ENCODE measurements at places on chromosomes 3 and 15.
A peak's percentile ranks its signal among the peaks of the same experiment; 100 is the strongest.

DNA sequence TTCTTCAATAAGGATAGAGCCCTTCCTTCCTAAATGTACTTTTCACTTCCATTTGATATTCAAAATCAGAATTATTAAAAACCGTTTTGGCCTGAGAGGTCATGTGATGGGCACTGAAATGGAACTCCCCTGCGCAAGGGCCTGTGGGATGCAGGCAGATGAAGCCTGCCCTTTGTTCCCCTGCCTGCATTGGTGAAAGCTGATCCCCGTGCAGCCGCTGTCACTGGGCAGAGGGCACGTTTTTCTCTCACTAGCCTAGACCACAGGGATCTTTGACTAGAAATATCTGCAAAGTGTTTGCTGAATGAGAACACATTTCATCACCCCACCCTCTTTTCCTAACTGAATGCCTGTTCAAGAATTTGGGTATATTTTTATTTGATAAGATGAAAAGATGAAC lies 74.9 kb downstream of the TIPARP start:
- no peak for DNase-seq
- no peak overlapping the region for H3K27ac ChIP-seq
- no peak overlapping the region for H3K4me3 ChIP-seq
- H3K27me3 ChIP-seq: no peaks in the 10 kb centered on the region
- no peaks in the 10 kb centered on the region for H3K36me3 ChIP-seq

DNA sequence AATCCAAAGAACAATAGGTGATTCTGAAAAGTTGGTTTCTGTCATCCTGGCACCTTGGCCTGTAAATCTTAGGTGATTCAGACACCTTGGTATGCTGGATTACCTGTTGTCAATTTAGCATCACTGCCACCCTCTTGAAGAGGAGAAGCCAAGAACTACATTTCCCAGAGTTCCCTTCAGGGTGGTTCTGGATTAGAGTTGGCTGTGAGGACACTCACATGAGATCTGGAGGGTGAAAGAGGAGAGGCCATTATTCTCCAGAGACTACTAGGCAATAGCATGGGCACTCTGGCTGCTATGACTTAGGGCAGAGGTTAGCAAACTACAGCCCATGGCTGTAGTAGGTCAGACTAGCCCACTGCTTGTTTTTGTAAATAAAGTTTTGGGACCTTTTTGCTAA lies 41.7 kb upstream of the CORO2B start:
- H3K36me3 ChIP-seq: no peaks in the 10 kb centered on the region
- no peak for DNase-seq
- no peak overlapping the region for H3K27ac ChIP-seq
- no peaks in the 10 kb centered on the region for H3K27me3 ChIP-seq

GRCh38 chr3:184730924-184731323 lies 19.1 kb upstream of the MAGEF1 start:
- no peaks in the 10 kb centered on the region for H3K27me3 ChIP-seq
- H3K36me3 ChIP-seq: no peaks in the 10 kb centered on the region
- no peak overlapping the region for H3K4me3 ChIP-seq

DNA sequence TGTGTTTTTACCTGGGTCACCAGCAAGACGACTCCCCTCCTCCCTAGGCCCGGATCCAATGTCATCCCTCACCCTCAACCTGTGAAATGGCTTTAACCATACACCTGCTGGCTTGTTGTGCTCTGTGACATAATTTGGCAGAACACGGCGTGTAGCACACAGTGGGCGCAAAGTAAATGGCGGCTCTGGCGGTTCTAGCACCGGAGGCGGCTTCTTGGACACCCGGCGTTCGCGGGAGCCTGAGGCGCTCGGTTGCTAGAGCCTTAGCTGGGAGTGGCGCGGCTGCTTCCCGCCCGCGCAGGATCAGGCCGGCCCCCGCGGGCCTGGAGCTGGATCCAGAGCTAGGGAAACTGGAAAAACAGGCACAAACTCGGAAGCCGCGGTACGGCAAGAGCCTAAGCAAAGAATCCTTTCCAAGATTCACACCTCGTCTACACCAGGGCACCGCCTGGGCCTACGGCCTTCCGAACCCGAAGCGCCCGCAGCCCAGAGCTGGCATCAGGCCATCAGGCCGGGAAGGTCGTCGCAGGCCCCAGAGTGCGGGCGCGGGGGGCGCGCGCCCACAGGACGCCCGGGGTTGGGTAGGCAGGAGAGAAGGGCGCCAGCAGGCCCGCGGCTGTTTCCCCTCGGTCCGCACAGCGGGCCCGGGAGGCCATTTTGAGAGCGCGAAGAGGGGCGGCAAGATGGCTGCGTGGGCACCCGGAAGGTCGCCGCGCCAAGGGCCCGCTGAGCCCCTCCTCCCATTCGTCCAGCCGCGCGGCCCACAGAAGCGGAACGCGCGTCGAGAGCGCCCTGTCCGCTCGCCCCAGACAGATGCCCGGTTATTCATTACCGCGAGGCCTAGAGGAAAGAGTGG lies 43.9 kb upstream of the POLG start:
- H3K27ac ChIP-seq: no peak overlapping the region
- H3K36me3 ChIP-seq: no peaks in the 10 kb centered on the region
- H3K27me3 ChIP-seq: peaks cover 64% of the 10 kb centered on the region
- peak overlapping the region; percentile 31 for H3K4me3 ChIP-seq

DNA sequence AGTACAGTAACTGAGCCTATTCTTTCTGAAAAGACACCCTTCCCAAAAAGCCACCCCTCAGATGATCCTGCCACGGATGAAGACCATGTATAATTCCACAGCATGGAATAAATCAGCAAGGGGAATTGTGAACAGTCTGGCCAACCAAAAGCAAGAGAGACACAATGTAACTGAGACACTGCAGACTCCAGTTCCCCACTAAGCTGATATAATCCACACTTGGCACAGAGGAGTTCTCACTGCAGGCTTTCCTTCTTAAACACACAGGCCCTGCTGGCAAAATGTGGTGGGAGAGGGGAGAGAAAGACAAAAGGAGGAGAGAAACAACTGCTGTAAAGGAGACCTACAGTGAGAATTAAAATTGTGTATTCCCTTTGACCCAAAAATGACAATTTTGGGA lies 12.7 kb downstream of the GPR156 start:
- H3K27me3 ChIP-seq: no peaks in the 10 kb centered on the region
- no peaks in the 10 kb centered on the region for H3K4me1 ChIP-seq
- DNase-seq: no peak
- H3K4me3 ChIP-seq: no peak overlapping the region
- H3K36me3 ChIP-seq: no peaks in the 10 kb centered on the region
- H3K27ac ChIP-seq: no peak overlapping the region

DNA sequence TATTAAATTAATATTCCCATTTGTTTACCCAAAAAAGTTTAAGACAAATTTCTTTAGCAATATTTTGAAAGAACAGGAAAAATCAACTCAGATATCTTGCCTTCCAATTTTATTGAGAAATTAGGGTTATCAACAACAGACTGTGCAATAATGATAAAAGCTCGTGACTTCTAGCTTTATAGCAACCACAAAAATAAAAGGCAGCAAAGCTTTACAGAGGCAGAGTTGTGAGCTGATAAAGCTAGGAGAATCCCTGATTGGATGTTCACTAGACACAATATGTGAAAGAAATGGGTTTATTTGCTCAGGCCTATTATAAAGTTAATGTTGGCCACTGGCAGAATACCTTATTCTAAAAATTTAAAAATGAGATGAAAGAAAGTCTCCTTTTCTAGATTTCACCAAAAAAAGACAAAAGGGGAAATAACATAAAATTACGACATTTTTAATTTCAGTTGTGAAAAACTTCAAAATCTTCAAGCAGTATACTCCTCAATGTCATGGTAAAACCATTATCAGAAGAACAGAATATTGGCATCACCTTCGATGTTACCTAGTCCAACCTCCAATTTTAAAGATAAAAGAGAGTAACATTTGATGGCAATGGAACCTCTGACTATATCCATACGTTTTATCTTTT lies 2.8 kb downstream of the VPS13C start:
- H3K4me1 ChIP-seq: no peaks in the 10 kb centered on the region
- DNase-seq: no peak
- no peak overlapping the region for H3K4me3 ChIP-seq
- H3K27me3 ChIP-seq: no peaks in the 10 kb centered on the region
- no peak overlapping the region for H3K27ac ChIP-seq
- no peaks in the 10 kb centered on the region for H3K36me3 ChIP-seq

DNA sequence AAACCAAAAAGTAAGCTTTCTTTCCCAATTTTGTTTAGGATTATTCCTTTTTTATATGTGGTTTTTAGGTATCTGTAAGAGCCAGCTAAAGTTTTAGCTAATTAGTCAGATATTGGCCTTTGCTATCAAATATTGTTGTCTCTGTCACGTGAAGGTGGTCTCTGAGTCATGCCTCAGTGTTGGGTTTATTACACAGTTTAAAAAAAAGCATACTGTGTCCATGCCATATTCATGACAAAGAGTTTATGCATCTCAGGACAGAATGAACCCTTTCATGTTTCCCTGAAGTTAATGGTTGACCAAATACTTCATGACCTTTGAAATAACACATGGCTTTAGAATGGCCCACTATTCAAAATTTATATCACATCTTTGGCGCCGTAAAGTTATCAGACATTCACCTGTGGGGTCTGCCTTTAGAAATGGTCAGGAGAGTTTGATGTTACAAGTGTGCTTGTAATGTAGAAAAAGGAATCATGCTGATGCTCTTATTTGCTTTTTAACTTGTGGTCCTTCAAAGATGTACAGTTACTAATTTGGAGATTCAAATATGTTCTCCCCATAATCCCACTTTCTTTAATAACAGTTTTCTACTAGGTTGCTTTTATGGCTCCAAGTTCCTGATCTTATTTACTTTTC lies 101.5 kb downstream of the MYRIP start:
- H3K27me3 ChIP-seq: no peaks in the 10 kb centered on the region
- DNase-seq: no peak
- H3K27ac ChIP-seq: peak overlapping the region; percentile 16

GRCh38 chr3:105837143-105837740 lies 31.6 kb downstream of the CBLB start:
- no peak overlapping the region for H3K4me3 ChIP-seq
- no peaks in the 10 kb centered on the region for H3K36me3 ChIP-seq
- no peak for DNase-seq
- H3K27me3 ChIP-seq: no peaks in the 10 kb centered on the region
- H3K27ac ChIP-seq: no peak overlapping the region
- H3K4me1 ChIP-seq: no peaks in the 10 kb centered on the region

- H3K36me3 ChIP-seq: no peaks in the 10 kb centered on the region
- no peaks in the 10 kb centered on the region for H3K4me1 ChIP-seq
- DNase-seq: peak; percentile 71
- no peak overlapping the region for H3K4me3 ChIP-seq
Observed at GRCh38 chr3:187319699-187320302, 28.3 kb upstream of the MASP1 start.

- no peak overlapping the region for H3K4me3 ChIP-seq
- no peaks in the 10 kb centered on the region for H3K36me3 ChIP-seq
- no peaks in the 10 kb centered on the region for H3K4me1 ChIP-seq
- no peaks in the 10 kb centered on the region for H3K27me3 ChIP-seq
Observed at GRCh38 chr15:57215326-57215725, 161.0 kb upstream of the CGNL1 start.

- H3K27me3 ChIP-seq: no peaks in the 10 kb centered on the region
- H3K4me1 ChIP-seq: no peaks in the 10 kb centered on the region
- H3K4me3 ChIP-seq: no peak overlapping the region
- no peaks in the 10 kb centered on the region for H3K36me3 ChIP-seq
- no peak overlapping the region for H3K27ac ChIP-seq
Observed at GRCh38 chr3:139633511-139633910, 44.3 kb downstream of the NMNAT3 start.

- H3K27ac ChIP-seq: no peak overlapping the region
- no peaks in the 10 kb centered on the region for H3K27me3 ChIP-seq
- H3K4me1 ChIP-seq: no peaks in the 10 kb centered on the region
- no peak overlapping the region for H3K4me3 ChIP-seq
Observed at GRCh38 chr15:38682363-38682762, 117.7 kb upstream of the RASGRP1 start.

GRCh38 chr3:45760878-45761711 lies 35.2 kb downstream of the SLC6A20 start:
- H3K27me3 ChIP-seq: no peaks in the 10 kb centered on the region
- H3K4me1 ChIP-seq: no peaks in the 10 kb centered on the region
- DNase-seq: peak; percentile 51
- no peak overlapping the region for H3K27ac ChIP-seq
- no peak overlapping the region for H3K4me3 ChIP-seq

DNA sequence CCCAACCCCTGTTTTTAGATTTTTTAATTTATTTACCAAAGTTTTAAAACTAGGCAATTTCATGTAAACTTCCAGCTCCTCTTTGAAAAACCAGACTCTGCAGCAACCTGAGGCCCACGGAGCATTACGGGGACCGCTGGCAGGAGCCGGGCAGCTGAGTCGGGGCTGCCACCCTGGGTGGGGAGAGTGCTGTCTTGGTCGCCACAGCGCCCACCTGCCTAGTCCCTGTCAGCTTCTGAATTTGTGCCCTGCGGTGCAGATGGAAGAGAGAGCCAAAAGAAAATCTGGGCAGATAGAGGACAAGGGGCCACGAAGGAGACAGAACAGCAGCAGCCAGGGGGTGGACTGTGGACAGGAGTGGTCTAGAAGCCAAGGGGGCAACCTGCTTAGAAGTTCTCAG lies 34.6 kb downstream of the PXYLP1 start:
- no peak for DNase-seq
- H3K4me3 ChIP-seq: no peak overlapping the region
- no peaks in the 10 kb centered on the region for H3K36me3 ChIP-seq
- H3K27ac ChIP-seq: no peak overlapping the region
- H3K4me1 ChIP-seq: no peaks in the 10 kb centered on the region
- H3K27me3 ChIP-seq: no peaks in the 10 kb centered on the region

- DNase-seq: no peak
- no peaks in the 10 kb centered on the region for H3K36me3 ChIP-seq
- H3K27ac ChIP-seq: no peak within 1 kb of the TSS
- peaks cover 95% of the 10 kb centered on the region for H3K27me3 ChIP-seq
- H3K4me3 ChIP-seq: peak within 1 kb of the TSS; percentile 12
- no peaks in the 10 kb centered on the region for H3K4me1 ChIP-seq
Observed at GRCh38 chr3:147409143-147410115, at the start of gene ZIC1. TSS of gene ZIC1 (plus strand) at chr3:147409365. CDS start at chr3:147410113, 748 bp downstream.

DNA sequence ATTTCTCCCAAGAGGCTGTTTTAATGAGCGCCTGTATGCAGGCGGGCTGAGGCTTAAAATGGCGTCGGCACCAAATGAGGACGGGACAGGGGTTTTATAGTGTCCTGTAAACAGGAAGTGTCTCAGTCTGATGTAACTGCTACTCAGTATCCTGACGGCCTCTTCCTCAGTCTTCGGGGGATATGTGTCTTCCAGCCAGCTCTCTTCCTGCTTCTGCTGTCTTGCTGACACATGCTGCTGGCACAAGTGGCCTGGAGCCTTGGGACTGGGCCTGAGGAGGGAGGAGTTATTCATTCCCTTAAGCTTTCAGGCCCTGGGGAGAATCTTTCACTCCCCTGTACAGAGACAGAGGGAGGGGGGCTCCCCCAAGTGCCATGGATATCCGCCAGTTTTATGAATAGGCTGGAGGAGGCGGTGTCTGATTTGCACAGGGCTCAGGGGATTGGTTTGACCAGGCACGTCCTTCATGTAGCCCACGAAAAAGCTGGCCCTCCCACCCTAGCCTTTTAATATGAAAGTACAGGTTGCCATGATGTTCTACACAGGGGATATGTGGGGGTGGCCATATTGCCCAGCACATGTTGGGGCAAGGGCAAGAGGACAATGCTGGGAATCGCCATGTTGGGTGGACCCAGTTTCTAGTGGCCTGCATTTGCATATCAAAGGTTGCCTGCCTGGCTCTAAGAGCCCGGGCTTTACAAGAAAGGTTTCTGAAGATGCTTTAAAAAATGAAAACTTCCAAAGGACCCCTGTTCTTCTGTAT lies 19.9 kb downstream of the NDUFB4 start:
- H3K4me3 ChIP-seq: no peak overlapping the region
- no peaks in the 10 kb centered on the region for H3K36me3 ChIP-seq

Data from colonic mucosa (tissue), 4 donors.